ENCODE measurements at places on chromosomes 2 and 18.

GRCh38 chr2:64296140-64296480 is 151.9 kb upstream of the PELI1 start:
- DNase-seq = no peak

GRCh38 chr2:43356774-43357173 is 130.4 kb upstream of the ZFP36L2 start:
- no peak for DNase-seq

- no peak for DNase-seq
Measured at GRCh38 chr2:219595256-219595655, 2.4 kb upstream of the STK11IP start.

GRCh38 chr2:46978723-46979122 is 63.1 kb upstream of the MCFD2 start:
- DNase-seq = no peak

DNA sequence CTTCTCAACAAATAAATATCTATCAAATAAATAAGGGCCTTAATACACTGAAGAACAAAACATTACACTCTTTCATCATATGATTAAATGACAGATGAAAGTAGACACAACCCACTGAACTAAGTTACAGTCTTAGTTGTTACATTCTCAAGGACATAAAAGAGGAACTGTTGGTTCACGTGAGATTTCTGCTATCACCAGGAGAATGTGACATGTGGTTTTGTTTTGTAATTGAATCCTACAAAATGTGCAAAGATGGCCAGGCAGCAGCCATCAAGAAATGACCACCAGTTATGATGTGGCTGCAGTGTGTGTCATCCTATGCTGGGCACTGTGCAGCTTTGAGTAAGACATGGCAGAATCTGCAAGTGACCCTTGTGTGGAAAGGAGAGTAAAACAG is 310.6 kb upstream of the PIK3C3 start:
- no peak for DNase-seq

DNA sequence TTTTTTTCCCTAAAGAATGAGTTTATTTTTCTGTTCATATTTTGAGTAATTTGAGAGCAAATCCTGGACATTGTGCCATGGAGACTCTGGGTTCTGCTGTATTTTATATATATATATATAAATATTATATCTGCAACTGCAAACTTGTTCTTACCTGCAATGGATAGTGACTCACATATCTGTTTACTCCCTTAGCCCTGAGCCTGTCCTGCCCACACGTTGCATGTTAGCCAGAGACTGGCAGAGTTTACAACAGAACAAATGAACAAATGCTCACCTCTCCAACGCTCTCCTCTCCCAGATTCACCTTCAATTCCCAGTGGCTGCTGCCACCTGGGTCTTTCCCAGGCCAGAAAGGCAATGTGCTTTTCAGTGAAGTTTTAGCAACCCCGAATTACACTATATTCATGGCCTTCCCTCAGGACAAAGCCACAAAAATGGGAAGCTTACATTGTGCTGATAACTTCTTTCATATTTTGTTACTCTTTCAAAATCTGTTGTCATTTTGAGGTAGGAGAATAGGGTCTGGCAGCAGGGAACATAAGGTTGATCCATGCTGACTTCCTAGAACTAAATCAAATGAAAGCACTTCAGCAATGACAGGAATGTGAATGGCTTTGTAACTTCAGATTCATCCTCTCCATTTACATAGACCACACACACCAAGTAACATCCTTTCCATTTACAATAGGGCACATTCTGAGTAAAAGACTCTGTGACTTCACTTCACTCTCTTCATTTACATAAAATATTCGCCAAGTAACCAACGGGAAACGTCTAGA is 105.4 kb upstream of the FAM110C start:
- no peak for DNase-seq

- DNase-seq = no peak
Measured at GRCh38 chr18:66138642-66139041, 387.8 kb downstream of the CDH7 start.
